NCI-H2171 (cell line): ENCODE measurements at places on chromosomes 2 and 18.
A peak's percentile ranks its signal among the peaks of the same experiment; 100 is the strongest.

- no peak for DNase-seq
These were observed 462.6 kb downstream of the SLC4A3 start for GRCh38 chr2:220090050-220090449.

DNA sequence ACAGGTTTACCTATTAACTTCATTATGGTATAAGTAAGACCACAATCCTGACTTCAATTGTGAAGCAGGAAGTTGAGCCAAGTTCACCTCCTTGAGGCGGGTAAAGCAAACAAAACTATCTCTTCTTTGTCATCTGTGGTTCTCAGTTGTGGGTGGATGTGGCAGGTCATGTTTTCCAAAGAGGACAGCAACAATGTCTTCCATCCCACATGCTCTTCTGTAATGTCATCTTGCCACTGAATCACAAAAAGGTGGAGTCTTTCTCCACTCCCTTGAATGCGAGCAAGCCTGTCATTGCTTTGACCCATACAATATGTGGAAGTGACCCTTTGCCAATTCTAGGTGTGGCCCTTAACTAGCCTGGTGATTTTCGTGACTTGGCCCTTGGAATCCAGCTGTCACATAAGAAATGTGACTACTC, 98.7 kb downstream of the GRB14 start:
- DNase-seq = no peak

- DNase-seq = no peak
These were observed 137.5 kb downstream of the COMMD1 start for GRCh38 chr2:62042944-62043343.

- no peak for DNase-seq
These were observed 30.4 kb upstream of the BBS5 start for GRCh38 chr2:169448865-169449264.

DNA sequence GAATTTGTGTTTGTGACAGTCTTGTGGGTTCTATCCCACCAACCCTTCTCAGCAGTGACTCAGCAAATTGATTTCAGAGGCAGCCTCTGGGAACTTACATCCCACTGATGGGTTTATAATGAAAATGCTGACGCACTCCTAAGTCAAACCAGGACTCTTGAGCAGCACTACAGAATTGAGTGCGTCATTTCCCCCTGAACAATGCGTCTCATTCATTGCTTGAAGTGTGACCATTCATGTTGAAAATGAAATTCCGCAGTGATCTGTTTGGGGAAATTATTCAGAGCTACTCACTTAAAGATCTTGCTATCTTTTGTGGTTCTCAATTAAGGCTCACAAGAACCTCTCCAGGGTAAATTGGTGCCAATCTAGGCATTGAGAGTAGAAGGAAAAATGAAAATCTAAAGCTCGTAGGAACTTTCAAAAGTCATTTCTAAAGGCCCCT, 417.7 kb upstream of the SLC14A2 start:
- DNase-seq = no peak

DNA sequence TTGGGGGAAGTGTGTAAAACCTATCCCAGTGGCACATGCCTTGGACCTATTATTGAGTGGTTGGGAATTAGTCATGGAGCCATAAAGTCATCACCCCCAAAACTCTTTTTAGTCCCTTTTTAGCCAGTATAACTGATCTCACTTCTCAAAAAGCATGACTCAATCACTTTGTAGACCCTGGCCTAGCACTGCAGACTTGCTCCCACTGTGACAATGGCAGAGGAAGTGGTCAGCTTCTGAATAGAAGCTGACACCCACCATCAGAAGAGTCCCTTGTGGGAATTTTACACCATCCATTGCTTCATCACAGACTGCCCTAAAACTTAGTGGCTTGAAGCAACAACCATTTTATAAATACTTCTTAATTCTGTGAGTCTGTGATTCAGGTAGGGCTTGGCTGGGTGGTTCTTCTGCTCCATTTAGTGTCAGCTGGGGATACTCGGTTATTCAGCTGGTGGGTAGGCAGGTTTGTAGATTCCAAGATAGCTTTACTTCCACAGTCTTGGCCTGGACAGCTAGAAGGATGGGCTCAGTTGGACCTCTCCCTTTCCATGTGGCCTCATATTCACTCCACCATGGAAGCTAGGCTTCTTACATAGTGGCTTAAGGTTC, 10.8 kb upstream of the ITGA6 start:
- DNase-seq = no peak

GRCh38 chr2:215693193-215693998, 257.5 kb upstream of the FN1 start:
- DNase-seq = no peak

GRCh38 chr18:62518460-62519375, 4.1 kb upstream of the ZCCHC2 start:
- no peak for DNase-seq

- DNase-seq = no peak
These were observed 170.4 kb downstream of the KCNE4 start for GRCh38 chr2:223222397-223222796.

DNA sequence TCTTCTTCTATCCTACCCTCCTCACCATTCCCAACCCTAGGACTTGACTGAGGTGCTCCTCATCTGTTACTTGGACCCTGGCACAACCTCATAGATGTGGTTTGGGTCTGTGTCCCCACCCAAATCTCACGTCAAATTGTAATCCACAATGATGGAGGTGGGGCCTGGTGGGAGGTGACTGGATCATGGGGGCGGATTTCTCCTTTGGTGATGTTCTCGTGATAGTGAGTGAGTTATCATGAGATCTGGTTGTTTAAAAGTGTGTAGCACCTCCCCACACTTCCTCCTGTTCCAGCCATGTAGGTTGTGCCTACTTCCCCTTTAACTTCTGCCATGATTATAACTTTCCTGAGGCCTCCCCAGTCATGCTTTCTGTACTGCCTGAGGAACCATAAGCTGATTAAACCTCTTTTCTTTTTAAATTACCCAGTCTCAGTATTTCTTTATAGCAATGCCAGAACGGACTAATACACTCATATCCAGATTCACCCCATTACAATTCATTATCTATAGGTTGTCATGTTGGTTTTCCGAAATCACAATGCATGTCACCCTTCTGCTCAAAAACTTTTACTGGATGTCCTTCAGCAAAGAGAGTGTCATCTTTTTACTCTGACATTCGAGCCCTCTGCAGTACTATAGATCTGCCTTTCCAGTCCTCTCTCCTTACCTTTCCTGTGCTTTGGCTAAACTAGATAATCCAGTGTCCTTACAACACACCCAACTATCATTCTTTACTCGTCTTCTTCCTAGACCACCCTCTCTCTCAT, 45.7 kb downstream of the APOB start:
- DNase-seq = no peak

DNA sequence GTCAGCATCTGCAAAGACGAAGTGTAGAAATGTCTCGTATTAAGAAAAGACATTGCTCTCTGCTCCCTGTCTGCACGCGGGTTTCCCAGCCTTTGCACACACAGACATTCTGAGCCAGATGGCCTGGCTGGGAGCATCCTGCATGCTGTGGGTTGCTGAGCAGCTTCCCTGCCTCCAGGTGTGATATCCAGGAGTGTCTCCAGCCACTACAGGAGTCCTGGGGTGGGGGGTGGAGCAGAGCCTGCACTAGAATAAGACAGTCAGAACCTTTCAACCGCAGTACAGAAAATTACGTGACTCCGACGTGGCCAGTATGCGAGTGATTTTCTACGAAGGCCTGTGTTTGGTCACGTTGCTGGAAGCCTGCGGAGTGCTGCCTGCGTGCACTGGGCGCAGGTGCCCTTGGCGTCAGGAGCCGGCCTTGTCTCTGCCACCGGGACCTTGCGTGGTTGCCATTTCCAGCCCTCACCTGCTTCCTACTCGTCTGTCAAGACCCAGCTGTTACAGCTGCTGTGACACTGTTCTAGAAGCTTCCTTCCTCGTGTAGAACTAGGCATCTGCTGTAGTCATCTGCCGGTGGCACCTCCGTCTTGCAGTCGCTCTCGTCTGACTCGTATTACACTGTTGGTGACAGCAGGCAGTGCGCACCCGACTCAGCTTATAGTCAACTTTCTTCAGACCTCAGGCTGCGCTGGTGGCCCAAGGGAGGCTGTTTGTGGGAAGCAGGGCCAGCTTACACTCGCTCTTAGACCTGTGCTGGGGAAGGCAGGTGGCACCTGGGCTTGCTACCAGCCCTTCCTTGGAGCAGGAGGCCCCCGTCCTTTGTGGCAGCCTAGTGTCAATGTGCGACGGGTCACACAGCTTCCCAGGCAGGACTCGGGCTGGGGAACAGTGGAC, 11.2 kb downstream of the CTDP1 start:
- no peak for DNase-seq

DNA sequence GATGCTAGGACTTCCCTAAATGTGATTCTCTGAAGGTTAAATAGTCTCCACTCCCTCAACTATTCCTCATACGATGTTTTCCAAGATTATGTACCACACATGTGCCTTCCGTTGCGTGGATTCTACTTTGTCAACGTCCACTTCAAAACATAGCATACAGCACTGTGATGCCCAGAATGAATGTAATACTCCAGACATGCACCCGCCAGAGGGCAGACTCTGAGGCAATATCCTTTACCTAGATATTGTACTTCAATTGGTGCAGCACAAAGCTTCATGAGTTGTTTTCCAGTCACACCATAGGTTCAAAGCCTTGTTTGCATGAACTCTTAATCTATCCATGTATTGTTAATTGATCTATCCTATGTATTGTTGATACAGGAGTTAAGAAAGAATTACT, 201.0 kb upstream of the NABP1 start:
- DNase-seq = no peak

DNA sequence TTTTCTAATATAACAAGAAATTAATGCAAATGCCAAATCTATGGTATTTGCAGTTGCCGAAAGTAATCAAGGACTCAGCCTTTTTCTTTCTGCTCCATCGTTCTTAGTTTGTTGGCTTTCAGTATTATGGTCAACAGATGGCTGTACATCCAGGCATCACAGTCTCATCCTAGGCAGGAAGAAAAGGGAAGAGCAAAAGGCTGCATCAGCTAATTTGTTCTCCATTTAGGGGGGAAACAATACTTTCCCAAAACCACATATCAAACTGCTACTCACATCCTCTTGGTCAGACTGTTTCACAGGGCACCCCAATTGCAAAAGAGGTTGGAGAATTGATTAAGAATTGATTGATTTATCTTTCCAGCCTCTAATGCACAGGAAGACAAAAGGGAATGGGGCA, 89.3 kb downstream of the MDH1 start:
- no peak for DNase-seq

GRCh38 chr2:38077431-38077769, 1.4 kb upstream of the CYP1B1 start:
- DNase-seq = no peak

GRCh38 chr2:199434555-199434954, 23.2 kb downstream of the SATB2 start:
- DNase-seq = no peak

GRCh38 chr2:184566716-184567115, 31.6 kb upstream of the ZNF804A start:
- no peak for DNase-seq

- DNase-seq = peak; percentile 61
These were observed 1.1 kb upstream of the BOLL start for GRCh38 chr2:197786010-197786877.
